ENCODE measurements at places on chromosomes 7 and 10.

DNA sequence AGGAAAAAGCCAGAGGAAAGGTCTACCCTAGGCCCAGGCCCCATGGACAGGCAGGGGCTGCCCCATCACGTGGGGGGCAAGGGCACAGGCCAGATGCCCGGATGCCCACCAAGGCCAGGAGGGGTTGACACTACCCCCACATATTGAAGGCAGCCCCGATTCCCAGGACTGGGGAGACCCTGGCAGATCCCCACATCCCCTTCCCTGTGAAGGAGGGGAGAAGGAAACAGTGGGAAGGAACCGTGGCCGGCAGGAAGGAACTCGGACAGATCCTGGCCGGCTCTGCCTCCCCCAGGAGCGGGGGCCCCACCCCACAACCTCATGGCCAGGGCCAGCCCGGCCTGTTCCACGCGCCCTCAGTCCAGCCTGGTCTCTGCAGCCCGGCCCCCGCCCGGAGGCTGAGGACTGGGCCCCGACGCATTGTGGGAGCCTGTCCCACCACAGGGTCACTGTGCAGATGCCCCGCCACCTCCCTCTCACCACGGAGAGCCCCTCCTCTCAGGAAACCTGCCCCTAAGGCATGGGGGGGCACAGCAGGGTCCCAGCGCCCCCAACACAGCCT is 41.3 kb downstream of the PAPOLB start:
- DNase-seq: no peak

DNA sequence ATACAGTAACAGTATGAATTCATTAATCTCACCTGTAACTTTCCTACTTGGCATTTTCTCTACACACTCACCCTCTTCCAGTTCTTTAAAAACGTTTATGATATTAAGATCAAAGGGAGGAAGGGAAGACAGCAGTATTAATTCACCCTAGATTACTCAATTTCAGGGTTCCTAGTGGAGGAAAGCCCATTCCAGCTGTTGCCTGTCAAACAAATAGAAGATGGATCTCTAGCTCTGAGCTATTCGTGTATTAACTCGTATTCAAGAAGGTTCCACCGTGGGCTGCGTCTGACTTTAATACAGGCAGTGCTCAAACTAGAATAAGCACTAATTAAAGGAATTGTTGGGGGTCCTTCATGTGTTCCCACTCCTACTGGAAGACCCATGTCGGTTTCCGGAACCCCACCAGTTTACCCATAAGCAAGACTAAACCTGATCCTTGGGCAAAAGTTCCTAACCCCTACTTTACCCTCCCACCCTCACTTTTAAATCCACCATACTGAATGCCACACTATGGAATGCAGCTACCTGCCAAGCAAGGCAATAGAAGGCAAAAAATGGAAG is 2.1 kb downstream of the NANOS1 start:
- no peak for DNase-seq

DNA sequence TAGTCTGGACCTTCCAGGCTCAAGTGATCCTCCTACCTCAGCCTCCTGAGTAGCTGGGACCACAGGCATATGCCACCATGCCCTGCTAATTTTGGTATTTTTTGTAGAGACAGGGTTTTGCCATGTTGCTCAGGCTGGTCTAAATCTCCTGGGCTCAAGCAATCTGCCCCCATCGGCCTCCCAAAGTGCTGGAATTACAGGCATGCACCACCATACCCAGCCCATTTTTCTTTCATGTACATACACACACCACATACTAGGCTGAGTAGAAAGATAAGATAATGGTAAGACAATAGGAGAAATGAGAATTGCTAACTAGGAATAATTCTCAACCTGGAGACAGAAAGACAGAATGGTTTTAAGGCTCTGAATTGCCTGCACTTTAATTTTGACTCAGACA is 83.8 kb downstream of the CPEB3 start:
- no peak for DNase-seq

GRCh38 chr10:58016614-58017013 is 251.1 kb downstream of the IPMK start:
- DNase-seq: no peak

- peak; percentile 60 for DNase-seq
These were observed 64.9 kb downstream of the IKZF1 start for GRCh38 chr7:50369143-50370026.

- DNase-seq: peak; percentile 76
These were observed 21.0 kb upstream of the ABI1 start for GRCh38 chr10:26881600-26882331.

GRCh38 chr10:117160567-117160966 is 22.5 kb upstream of the VAX1 start:
- DNase-seq: no peak
